Urinary bladder (tissue), 4 donors: ENCODE measurements at places on chromosomes 2 and 18. TPM values are rescaled to one million over a fixed set of nuclear protein-coding genes. Genes with fewer than 3 reads are reported as not detected.

DSG1 gene
- total RNA-seq, result 0.21 TPM

LPIN2 gene
- total RNA-seq, result 32.2 TPM

FEV gene
- not detected for total RNA-seq

CD8B2 gene
- total RNA-seq, result 0.37 TPM

SANBR gene
- 51.2 TPM for total RNA-seq

DNA sequence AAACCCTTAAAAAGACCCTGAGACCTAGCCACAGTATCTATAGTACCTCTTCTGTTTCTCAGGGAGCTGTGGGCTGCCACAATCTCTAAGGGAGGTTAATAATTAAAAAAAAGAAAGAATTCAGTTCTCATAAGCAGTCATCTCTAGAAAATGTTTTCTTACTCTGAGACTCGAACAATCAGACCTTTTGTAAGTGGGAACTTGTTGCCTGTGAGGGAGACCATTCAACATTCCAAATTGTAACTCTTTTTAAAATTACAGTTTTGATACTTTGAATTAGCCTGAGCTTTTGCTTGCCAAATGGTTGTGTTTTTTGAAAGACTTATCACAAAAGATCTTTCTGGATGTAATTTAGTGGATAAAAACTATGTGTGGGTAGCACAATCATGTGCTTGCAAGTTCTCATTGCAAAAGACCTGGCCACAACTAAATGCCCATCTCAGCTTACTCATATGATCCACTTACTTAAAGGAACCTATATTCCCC lies 33.3 kb downstream of the IL1R2 start:
- DNase-seq, result no peak

CPLX4 gene
- not detected for total RNA-seq

LYPD6 gene
- total RNA-seq, result 16.9 TPM

DNA sequence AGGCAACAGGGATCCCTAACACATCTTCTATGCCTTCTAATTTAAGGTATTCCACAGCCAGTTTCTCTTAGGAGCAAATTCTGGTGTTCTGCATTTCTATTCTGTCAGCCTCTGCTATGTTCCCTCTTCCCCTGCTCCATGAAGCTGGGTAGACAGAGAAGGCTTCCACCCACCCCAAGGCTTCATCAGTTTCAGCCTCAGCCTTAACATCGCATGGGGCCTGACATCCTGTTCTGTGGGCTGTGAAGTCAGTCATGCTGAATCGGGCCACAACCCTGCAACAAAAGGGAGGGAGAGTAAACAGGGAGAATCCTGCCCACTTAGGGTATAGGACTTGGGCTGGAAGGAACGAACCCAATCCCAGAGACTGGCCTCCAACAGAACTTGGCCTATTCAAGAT lies 70.6 kb upstream of the PPM1B start:
- no peak for DNase-seq

IL1A gene
- 1.9 TPM for total RNA-seq

PROKR1 gene
- 0.69 TPM for total RNA-seq

L3MBTL4 gene
- 6.7 TPM for total RNA-seq

GRCh38 chr2:231391981-231392380 lies 3.5 kb upstream of the B3GNT7 start:
- DNase-seq, result no peak

GRCh38 chr2:217935235-217935879 lies 67.4 kb downstream of the TNS1 start:
- no peak for DNase-seq

- DNase-seq, result no peak
These were observed 65.7 kb downstream of the TRABD2A start for GRCh38 chr2:84815146-84815545.

NLRC4 gene
- total RNA-seq, result 1.7 TPM

- DNase-seq, result no peak
These were observed 106.1 kb upstream of the ALKAL2 start for GRCh38 chr2:393711-394696.

DNA sequence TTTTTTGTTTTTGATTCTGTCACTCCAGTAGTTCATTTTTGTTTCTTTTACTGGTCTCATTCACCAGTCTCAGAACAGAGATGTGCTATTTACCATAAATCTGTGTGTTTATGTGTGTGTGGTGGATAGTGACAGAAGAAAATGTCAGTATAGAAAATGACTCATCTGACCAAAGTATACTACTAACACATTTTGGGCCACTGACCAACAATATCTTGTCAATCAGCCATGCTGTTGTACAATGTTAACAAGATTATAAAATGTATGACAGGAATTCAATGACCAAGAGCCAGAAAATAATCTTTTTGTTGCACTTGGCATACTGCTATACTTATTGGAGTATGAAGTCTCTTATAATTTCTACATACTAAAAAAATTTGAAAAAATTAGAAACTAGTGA lies 1081.4 kb upstream of the NRXN1 start:
- DNase-seq, result no peak

TUBB8B gene
- not detected for total RNA-seq

DNA sequence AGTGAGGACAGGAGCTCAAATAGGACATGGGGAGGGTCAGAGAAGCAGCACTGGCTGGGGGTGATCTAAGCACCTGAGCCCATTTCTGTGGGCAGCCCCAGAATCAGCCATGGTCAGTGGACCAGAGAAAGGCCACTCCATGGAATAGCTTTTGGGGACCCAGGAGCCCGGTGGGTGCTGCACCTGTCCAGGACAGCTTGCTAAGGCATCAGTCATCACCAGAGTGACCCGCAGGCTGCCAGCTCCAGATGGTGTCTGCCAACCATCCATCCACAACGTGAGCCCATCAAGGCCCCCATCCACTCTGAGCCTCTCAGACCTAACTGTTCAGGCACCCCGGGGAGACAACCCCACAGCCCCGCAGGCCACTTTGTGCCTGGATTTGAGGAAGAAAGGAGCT lies 23.6 kb upstream of the COL6A3 start:
- no peak for DNase-seq

GAREM1 gene
- 15.9 TPM for total RNA-seq

MOGAT1 gene
- not detected for total RNA-seq

TMEM169 gene
- total RNA-seq, result 0.85 TPM

GRCh38 chr2:42312106-42312505 lies 48.9 kb downstream of the COX7A2L start:
- no peak for DNase-seq

- DNase-seq, result no peak
These were observed 31.7 kb downstream of the HRH4 start for GRCh38 chr18:24491927-24492834.

GRCh38 chr18:9596226-9596625 lies 18.1 kb downstream of the PPP4R1 start:
- no peak for DNase-seq
